ENCODE measurements at places on chromosomes 3 and 15.

DNA sequence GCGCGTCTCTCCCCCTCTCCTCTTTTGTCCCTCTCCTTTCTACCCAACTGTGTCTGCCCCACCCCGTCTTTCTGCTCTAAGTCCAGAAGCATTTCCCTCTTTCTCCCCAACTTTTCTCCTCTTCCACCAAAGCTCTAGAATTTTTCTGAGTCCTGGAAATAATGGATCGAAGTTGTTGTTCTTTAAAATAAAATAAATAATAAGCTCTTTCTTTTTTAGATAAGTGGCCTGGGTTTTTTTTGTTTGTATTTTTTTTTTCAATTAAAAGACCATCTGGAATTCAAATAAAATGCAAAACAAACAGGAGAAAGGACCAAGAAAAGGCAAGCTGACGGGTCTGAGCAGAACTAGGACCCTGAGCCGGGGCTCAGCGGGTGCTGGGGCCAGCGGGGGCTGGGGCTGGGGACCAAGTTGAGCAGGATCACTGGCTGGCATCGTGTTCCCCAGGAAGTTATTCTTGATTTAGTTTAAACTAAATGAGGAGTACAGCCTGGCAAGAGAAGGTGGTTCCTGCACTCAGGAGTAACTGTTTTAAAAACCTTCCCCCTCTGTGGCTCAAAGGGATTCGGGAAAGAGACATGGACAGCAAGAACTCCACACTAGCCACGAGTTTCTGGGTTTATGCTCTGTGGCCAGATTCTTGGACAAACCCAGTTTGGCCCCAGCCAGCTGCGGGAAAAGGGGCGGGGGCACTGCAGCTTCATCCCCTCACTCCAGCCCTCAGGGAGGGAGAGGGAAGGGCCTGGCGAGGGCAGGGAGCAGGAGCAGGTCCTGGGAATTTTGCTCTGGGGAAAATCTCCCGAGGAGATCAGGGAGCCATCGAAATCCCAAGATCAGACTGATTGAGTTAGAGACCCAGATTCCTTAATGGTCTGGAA lies 8.4 kb downstream of the GATA2 start:
- DNase-seq = no peak

DNA sequence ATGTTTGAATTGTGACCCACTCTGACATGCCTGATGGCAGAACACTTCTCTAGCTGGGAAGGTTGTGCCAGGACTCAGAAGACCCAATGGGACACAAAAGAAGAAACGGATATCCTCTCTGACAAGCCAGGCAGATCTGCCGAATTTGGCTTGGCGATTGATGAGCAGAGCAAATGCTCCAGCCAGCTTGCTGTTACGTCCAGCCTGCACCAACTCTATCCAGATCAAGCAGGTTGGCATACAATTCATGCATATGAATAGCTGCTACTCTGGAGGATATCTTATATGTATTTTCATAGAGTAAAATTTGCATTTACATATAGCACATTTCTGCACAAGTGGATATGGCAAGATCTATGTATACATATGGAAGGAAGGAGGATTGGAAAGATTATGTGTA lies 102.8 kb downstream of the PEX5L start:
- DNase-seq = no peak

DNA sequence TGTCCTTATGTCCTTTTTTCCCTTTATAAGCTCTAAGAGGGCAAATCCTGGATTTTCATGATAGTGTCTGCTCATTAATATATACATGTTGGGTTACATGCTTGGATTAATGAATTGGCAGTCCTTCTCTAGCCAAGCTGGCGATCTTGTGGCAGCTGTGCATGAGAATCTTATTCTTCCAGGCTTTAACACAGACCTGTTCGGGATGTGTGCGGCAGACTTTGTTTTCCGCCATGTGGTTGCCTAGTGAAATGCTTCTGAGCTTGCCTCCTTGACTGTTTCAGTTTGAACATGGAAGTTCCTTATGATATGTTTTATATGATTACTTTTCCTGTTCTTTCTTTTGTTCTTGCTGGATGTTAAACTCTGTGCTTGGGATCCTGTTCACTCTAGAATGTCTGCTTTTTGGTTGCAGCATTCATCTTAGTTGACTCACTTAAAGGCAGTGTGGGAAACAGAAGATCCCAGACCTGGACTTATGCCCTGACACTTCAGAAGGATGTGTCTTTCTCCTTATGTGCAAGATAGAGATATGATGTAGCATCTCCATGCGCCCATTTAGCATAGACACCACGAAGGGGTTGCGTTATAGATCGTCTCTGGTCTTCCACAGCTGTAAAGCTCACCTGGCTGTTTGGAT lies 7.2 kb downstream of the CHCHD6 start:
- no peak for DNase-seq

DNA sequence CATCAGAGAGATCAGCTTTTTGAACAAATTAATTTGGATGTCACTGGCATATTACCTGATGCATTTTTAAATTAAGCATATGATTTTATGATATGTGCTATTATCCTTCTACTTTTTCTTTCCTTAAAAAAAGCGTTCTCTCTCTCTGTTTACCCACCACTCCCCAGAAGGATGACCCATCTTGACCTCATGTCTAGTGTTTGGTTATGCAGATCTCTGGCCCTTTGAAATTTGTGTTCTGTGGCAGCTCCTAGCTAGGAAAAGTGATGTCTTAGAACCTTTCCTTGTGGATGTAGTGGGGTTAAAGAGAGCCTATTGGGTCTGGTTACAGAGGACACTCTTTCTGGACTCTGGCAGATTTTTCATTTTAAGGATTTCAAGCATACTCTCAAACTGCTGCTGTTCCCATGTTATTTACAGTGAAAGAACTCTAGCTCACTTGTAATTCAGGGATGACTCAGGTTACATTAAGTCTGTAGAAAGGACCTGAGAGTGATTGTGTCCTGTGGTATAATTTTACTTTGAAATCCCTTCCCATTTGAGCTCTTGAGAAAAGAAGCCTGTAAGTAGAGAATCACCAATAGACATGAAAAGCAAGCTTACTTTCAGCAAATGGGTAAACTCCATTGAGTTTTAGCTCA lies 23.8 kb downstream of the ARHGEF26 start:
- no peak for DNase-seq

GRCh38 chr15:71476823-71477222 lies 333.5 kb upstream of the NR2E3 start:
- no peak for DNase-seq

DNA sequence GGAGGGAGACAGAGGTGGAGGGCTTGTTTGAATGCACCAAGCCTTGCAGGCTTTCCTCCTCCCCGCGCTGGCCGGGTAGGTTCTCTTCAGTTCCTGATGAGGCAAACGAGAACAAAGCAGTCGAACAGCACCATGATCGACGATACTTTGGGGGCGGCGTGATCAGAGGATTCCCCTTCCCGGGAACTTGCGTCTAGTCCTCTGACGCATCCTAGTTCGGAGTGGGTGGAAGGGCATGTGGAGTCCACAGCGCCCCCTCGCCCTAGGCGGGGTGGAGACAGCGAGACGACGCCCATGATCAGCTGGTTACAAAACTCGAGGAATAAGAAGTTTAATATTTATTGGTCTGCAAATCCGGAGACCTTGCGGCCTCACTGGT lies 452 bp upstream of the SV2B start:
- no peak for DNase-seq

DNA sequence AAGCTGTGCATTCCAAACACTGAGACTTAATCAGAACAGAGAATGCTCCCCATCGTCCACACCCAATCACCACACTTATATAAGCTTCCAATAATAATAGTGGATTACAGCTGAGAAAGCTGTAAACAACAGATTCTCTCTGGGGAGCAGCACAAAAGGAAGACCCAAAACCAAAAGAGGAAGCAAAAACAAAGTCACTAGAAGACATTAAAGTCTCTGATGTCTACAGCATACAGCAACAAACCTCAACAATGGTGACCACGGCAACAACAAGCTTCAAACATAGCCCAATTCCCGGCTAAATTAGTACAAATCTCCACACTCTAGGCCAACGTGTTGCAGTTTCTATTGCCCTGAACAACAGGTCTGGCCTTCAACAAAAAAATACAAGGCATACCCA lies 37.7 kb downstream of the ZDHHC23 start:
- DNase-seq = no peak

DNA sequence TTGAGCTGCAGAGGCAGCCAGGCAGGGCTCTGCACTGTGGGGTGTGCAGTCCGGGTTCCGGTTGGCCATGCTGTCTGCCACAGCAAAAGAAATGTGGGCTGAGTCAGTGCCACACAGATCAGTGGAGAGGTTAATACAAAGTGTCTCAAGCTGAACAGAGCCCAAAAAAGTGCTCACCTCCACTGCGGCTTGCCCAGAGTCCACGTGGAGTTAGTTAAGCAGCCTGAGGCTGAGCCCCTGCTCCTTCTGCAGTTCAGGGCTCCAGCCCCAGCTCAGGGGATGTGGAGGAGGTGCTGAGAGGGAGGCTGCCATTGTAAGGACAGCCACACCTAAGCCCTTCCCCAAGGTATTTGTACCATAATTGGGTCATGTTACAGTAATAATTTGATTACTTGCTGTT lies 85.3 kb downstream of the LRRK1 start:
- no peak for DNase-seq

DNA sequence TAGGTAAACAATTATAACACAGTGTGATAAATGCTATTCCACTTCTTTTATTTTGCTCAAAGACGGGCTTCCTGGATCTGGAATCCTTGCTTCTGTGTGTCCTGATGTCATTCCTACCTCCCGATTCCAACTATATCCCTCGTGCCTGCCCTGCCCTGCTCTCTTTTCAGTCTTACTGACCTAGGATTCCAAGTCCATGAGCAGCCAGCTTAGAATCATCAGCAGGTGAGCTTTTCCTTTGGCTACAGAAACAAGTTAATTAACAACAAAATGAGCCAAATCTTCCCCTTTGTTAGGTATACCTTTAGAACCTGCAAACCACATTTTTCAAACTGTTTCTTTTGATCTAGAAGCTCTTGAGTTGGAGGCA lies 21.9 kb upstream of the KPNA1 start:
- no peak for DNase-seq

- peak; percentile 58 for DNase-seq
Measured at GRCh38 chr15:65981837-65982626, 112.7 kb downstream of the RAB11A start.

GRCh38 chr15:60460931-60461330 lies 18.0 kb downstream of the ICE2 start:
- no peak for DNase-seq

DNA sequence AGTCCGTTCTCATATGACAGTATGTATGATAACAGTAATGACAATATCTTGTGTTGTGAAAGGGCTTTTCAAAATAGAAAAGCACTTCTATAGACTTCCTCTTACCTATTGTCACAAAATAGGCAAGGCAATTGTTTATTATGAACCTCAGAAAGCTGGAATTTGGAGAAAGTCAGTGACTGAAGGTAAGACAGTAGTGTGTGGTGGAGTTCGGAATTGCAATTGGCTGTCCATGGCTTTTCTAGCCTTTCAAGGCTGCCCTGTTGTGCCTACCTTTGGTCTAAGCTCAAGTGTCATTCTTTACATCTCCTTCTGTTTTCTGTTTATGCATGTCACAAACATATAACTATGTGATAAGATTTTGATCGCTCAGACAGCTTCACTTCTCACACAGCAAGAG lies 219.3 kb upstream of the NR2E3 start:
- no peak for DNase-seq

DNA sequence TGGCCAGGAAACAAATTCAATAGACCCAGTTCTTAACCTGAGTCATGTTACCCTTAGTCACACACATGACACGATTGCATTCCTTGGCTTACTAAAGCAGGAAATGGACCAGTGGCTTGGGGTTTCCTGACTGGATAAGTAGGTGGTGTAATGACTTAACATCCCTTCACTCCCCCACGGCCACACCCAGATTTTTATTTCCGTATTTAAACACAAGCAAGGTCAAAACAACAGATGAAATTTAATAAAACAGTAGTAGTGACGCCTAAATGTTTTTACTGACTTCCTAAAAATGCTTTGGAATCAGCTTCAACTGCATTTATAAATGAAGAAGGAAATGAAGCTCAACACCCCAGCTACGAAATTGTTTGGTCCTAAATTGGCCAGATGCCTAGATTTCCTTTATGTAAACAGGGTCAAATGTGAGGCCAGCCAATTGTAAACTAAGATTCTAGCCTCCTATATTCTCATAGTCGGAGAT lies 324.3 kb downstream of the CHST2 start:
- no peak for DNase-seq

GRCh38 chr3:12831301-12831866 lies 10.0 kb downstream of the RPL32 start:
- DNase-seq = no peak

- no peak for DNase-seq
Measured at GRCh38 chr3:134896141-134896540, 101.1 kb downstream of the EPHB1 start.

DNA sequence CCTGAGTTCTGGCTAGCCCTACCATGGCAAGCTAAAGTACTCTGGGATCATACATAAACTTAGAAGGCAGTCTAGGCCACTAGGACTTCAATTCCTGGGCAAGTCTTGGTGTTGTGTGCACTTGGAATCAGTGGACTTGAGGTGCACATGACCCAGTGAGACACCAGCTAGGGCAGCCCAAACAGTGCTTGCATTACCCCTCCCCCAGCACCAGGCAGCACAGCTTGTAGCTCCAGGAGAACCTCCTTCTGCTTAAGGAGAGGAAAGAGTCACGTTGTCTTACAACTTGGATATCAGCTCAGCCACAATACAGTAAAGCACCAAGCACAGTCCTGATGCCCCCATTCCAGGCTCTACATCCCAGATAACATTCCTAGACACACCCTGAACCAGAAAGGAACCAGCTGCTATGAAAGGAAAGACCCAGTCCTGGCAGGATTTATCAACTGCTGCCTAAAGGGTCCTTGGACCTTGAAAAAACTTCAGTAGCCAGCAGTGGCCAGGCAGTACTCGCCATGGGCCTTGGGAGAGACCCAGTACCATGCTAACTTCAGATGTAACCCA lies 57.2 kb downstream of the MYO9A start:
- DNase-seq = no peak

GRCh38 chr3:15606434-15606891 lies 4.9 kb downstream of the BTD start:
- DNase-seq = no peak

- DNase-seq = no peak
Measured at GRCh38 chr15:58864602-58865424, 68.7 kb downstream of the SLTM start.
